T1000 (cell line): ENCODE measurements at places on chromosomes 2 and 18.
A peak's percentile ranks its signal among the peaks of the same experiment; 100 is the strongest.

DNA sequence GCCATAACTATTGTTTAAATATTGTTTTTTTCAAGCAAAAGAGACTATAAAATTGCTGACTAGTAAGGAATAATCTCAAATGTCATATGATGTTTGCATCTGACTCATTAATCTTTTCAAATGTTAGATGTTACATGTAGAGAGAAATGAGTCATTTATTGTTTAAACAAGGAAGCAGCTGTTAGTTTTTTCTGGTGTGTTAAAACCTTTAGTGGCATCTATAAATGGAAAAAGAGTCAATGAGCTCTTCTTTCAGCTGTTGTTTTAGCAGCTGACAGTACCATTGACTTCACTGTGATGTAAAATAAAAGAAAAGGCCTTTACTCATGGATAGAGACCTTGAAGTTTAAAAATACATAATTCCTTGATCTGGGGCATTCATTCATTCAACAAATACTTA is 1.8 kb upstream of the KLHL41 start:
- DNase-seq = no peak

GRCh38 chr18:51278045-51278649 is 80.7 kb upstream of the MEX3C start:
- no peak for DNase-seq

GRCh38 chr2:178891959-178892485 is 84.8 kb upstream of the TTN start:
- DNase-seq = no peak

GRCh38 chr18:76263046-76264005 is 231.7 kb downstream of the ZNF516 start:
- DNase-seq = no peak

DNA sequence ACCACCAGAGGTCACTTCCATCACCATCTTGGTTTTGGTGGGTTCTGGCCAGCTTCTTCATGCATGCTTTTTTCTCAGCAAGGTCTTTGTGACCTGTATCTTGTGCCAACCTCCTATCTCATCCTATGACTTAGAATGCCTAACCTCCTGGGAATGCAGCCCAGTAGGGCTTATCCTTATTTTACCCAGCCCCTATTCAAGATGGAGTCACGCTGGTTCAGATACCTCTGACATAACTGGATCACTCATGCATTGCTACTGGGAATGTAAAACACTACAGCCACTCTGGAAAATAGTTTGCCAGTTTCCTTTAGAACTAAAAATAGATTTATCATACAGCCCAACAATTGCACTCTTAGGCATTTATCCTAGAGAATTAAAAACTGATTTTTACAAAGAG is 219.2 kb downstream of the IRS1 start:
- no peak for DNase-seq

GRCh38 chr18:72866901-72867745 is 664 bp downstream of the NETO1 start:
- DNase-seq = peak; percentile 52

DNA sequence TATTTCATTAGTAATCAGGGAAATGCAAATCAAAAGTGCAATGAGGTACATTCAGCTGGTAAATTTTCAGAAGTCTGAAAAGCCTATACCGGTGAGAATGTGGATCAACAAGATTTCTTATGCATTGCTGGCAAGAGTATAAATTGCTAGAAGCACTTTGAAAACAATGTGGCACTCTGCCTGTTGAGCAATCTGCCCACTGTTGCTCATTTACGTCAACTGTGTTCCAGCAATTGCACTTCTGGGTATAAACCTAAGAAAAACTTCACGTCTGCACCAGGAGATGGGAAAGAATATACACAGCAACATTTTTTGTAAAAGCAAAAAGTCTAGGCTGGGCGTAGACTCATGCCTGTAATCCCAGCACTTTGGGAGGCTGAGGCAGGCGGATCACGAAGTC is 40.8 kb downstream of the MTERF4 start:
- no peak for DNase-seq

DNA sequence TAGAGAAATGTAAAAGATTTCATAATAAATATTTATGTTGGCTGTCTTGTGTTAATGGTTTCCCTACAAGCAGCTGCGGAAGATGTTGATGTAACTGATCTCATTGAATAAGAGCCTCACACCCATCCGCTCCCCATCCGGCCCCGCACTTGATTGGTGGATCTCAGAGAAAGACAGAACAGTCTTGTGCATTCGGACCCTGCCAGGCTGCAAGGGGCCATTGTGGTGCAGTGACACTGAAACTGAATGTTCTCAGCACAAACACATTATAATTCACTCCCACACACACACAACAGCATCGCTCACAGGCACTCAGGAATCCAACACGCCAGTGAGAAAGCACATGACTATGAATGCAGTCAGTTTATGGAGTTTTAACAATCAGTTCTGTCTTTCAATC is 47.8 kb downstream of the PRELID3A start:
- no peak for DNase-seq

GRCh38 chr2:232309592-232309991 is 69.0 kb upstream of the ALPP start:
- DNase-seq = no peak

- no peak for DNase-seq
Observed at GRCh38 chr2:5379811-5380210, 312.4 kb upstream of the SOX11 start.

GRCh38 chr18:3675994-3676393 is 226.0 kb downstream of the TGIF1 start:
- no peak for DNase-seq

GRCh38 chr2:128290356-128290755 is 28.3 kb downstream of the HS6ST1 start:
- DNase-seq = no peak

GRCh38 chr2:20197192-20197591 is 27.7 kb downstream of the SDC1 start:
- DNase-seq = no peak

DNA sequence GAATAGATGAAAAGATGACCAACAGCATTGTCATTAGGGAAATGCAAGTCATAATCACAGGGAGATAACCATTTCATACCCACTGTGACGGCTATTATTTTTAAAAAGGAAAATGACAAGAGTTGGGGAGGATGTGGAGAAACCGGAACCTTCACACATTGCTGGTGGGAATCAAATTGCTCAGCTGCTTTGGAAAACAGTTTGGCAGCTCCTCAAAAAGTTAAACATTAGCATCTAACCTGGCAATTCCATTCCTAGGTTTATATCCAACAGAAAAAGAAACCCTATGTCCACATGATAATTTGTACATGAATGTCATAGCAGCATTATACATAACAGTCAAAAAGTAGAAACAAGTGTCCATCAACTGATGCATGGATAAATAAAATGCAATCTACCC is 58.2 kb downstream of the KCNG3 start:
- DNase-seq = no peak
